GM23338 (cell line): ENCODE measurements at places on chromosomes 5 and 9.

- DNase-seq: peak; percentile 70
Measured at GRCh38 chr5:82641331-82642003, 363.3 kb upstream of the RPS23 start.

GRCh38 chr9:87119328-87119881, 172.1 kb upstream of the GAS1 start:
- DNase-seq: no peak

- no peak for DNase-seq
Measured at GRCh38 chr9:34570809-34571480, 18.6 kb downstream of the CNTFR start.

DNA sequence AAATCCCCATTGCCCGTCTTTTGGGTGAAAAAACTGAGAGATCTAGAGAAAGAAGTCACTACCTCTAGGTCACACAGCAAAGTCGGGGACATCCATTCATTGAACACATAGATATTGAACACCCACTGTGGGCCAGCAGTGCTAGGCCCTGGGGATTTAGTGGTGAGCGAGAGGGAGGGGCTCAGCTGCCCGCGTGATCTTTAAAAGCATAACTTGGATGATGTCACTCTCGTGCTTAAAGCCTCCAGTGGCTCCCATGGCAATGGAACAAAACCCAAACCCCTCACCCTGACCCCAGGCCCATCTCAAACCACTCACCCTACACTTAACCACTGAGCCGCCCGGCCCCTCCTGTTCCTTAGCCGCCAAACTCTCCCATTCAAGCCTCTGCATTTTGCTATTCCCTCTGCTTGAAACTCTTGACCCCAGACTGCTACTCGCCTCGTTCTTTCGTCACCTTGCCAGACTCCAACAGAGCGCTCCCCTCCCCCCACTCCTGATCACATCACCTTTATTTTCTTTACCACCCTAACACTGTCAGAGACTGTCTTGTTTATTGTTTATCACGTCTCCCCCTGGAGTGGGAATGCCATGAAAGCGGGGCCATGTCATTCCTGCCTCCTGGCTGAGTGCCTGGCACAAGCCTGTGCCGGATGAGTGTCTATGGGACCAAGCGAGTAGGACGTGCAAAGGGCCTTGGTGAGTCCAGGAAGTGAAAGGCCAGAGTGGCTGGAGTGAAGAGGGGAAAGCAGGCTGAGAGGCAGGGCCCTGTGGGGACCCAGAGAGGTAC, 710 bp upstream of the PIP5KL1 start:
- peak; percentile 69 for DNase-seq

DNA sequence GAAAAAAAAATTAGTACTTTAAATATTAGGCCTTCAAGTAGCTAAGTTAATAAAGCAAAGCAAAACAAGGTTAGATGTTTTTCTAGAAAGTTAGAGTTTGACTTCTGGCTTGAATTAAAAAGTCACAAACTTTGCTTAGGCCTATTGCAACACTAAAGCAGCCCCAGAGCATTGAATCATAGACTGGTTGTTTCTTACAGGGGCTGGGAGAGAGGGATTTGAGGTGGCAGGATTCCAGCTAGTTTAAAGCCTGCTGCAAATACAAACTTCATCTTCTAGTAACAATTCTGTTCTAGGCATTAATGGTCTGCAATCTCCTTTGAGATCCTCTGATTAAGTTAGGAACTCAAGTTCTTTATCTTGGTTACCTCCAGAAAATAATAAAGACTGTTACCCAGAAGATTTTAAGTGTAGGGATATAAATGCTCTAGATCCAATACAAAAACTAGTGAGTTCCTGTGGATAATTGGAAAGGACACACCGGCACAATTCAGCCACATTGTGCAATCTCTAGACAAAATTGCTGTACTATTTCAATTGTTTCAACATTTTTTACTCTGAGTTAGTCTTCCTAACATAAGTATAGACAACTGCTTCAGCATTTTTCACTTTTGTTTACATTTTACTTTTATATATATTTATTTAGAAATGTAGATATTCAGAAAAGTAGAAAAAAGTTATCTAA, 12.6 kb downstream of the OR13C5 start:
- no peak for DNase-seq
